Right lobe of liver (tissue), 6 donors: ENCODE measurements at places on chromosomes 1 and 21. TPM values are rescaled to one million over a fixed set of nuclear protein-coding genes. Genes with fewer than 3 reads are reported as not detected.

Gene KLHDC9
- 2.9 TPM for total RNA-seq

Gene NPHP4
- total RNA-seq: 6.0 TPM

Gene KIRREL1
- total RNA-seq: 1.1 TPM

Gene NUAK2
- 2.8 TPM for total RNA-seq

Gene FOXE3
- total RNA-seq: not detected

Gene MAP10
- total RNA-seq: 1.5 TPM
